ENCODE measurements at places on chromosomes 4 and X.

- DNase-seq, result no peak
Observed at GRCh38 chr4:174592256-174592984, 70.1 kb upstream of the HPGD start.

DNA sequence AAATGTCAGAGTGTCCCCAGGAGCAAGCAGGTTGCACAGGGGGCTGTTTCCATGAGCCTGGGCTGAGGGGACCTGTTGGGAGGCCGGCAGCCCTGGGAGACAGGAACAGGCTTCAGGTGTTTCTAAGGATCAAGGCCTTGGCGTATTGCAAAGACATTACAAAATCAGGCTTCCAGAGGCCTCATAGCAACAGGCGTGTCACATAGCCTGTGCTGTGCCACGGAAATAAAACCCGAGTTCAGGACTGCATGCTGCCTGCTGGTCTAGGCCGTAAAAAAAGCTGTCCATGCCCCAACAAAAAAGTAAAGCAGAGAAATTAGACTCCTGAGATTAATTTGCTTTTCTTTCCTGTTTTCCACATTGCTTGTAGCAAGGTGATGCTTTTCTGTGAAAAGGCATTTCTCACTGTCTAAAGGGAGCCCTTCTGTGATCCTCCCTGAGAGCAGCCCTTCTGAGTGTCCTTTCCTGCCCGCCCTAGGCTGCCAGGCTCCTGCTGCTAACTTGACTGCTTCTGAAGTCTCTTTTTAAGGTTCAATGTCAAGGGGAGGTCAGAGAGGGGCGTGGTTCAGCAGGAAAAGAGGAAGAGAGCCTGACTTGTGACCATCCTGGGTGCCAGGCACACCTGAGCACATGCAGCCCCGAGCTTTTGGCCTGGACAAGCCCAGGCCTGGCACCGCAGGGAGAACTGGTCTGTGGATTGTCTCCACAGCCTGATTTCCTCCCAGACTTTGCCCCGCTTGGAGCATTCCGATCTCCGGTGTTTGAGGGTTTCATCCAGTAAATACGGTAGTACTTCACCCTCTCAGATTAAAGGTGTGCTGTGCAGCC lies 21.3 kb downstream of the SHROOM2 start:
- no peak for DNase-seq

DNA sequence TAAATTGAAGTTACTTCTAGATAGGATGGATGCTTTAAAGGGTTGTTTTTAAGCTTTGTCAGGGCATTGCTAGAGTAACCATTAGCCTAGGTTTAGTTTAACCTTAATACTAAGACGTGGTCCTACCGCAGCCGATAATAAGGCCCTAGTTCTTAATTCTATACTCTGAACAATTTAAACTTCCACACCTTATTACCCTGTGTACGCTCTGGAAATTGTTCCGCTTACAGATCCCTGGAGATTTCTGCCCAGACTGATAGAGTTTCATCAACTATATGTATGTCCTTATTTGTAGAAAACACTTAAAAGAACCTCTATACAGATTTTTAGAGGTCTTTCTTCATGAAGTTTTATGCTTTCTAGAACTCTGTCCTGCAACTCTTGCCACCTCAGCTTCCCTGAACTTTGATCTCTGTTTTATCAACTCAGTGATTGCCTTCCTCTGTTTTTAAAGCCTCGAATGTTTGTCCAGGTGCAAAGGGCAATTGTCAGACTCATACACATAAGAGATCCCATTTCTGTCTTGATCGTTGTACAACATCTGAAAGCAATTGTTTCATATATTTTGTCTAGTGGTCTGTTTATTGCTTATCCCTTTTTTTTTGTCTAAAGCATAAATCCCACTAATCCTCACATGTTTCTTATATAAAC lies 71.1 kb upstream of the VCX start:
- DNase-seq, result no peak

DNA sequence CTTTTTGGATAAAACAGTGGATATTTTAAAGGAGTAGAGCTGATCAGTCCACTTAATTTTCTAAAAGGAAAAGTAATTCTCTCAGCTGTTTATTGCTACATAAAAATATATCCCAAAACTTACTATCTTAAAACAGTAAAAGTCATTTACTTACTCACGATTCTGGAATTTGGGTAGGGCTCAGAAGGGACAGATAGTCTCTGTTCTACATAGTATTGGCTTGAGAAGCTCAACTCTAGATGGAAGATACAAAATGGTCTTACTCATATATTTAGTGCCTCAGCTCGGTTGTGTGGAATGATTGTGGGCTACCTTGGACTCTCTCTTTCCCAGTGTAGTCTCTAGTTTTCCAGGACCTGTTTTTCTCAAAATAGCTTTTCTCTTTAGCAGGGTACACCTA lies 691.5 kb upstream of the POU3F4 start:
- DNase-seq, result no peak

DNA sequence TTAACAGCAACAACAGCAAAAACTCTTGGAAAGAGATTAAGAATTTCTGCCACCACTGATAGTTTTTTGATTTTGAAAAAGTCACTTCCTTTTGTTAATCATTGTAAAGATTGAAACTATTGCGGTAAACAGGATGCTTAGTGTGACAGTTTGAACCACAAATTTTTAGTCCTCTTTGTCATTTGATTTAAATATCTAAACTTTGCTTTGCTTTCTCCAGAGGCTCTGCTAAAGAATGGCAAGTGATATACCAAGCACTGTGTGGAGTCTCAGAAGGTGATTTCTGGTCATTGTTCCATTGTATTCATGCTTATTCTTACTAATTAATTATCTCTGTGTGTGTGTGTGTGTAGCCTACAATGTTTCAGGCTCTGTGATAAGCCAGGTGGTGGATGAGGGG lies 155.6 kb downstream of the BMPR1B start:
- no peak for DNase-seq

DNA sequence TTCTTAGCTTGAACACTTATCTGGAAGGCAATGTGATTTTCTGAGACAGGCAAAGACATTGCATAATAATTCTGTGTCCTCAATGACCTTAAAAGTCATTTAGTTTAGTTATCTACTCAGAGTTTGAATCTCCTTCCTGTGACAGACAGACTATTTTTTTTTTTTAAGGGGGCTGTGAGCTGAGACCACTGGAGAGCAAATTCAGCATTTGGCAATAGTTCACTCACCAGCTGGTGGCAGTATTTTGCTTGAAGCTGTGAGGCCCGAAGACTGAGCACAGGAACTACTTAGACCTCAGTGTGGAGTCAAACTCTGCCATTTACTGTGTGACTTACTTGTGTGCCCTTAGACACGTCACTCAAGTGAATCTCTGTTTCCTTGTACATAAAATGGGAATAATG lies 22.9 kb upstream of the CPE start:
- peak; percentile 71 for DNase-seq

DNA sequence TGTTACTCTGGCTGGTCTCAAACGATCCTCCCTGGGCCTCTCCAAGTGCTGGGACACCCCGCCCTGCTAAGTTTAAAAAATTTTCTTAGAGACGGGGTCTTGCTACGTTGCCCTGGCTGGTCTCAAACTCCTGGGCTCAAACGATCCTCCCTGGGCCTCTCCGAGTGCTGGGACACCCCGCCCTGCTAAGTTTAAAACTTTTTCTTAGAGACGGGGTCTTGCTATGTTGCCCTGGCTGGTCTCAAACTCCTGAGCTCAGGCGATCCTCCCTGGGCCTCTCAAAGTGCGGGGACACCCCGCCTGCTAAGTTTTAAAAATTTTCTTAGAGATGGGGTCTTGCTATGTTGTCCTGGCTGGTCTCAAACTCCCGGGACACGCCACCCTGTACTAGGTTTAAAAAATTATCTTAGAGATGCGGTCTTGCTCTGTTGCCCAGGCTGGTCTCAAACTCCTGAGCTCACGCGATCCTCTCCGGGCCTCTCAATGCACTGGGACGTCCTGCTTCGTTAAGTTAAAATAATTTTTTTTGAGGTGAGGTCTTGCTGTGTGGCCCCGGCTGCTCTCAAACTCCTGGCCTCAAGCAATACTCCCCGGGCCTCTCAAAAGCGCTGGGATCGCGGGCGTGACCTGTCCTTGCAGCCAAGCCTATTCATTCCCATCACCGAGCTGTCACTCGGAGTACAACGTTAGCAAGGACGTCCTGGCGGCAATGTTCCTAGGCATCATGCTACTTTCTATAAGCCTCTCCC lies 1.1 kb downstream of the SLC25A6 start:
- DNase-seq, result no peak

DNA sequence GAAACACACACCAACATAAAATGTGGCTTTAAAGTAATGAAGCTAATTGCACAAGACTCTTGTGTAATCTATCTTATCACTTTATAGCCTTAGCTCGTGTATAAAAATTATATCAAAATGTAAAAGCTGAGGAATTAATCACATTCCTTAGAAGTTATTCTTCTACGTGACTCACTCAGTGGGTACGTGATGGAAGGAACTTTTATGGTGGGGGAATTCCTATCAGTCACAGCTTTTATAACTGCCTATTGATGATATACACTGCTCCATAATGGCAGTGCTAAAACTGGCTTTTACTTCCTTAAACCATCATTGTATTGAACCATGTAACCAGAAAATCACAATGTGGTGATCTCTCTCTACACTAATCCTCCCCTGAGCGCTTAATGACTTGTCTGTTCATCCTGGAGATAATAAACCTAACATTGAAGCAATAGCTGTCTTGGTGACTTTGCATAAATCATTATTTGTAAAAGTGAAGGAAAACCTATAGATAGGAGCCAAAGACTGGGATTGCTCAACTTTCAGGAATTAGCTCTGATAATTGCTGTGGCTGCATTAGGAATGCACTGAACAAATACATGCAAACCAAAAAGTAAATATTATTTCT lies 276.7 kb downstream of the GBA3 start:
- no peak for DNase-seq

- no peak for DNase-seq
Observed at GRCh38 chrX:15913146-15913545, 58.5 kb upstream of the AP1S2 start.

DNA sequence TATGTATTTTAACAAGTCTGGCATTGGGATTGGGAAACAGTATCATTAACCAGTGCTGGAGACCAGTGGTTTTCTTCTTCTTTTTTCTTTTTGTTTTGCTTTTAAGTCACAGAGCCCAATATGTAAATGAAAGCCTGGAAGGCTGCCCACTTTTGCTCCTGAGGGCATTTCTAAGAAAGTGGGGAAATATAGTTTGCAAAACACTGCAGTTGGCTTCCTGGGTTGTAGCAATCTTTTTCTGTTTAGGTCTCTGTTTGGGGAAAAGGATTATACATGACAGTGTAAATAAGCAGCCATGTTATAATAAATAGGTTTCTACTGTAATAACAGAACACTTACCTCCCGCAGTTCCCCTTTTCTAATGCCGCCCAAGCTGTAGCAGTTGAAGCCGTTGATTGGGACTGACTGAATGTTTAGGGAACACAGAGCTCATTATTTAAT lies 105.5 kb downstream of the TMEM164 start:
- peak; percentile 74 for DNase-seq

GRCh38 chr4:89156174-89156914 lies 45.0 kb downstream of the TIGD2 start:
- no peak for DNase-seq

DNA sequence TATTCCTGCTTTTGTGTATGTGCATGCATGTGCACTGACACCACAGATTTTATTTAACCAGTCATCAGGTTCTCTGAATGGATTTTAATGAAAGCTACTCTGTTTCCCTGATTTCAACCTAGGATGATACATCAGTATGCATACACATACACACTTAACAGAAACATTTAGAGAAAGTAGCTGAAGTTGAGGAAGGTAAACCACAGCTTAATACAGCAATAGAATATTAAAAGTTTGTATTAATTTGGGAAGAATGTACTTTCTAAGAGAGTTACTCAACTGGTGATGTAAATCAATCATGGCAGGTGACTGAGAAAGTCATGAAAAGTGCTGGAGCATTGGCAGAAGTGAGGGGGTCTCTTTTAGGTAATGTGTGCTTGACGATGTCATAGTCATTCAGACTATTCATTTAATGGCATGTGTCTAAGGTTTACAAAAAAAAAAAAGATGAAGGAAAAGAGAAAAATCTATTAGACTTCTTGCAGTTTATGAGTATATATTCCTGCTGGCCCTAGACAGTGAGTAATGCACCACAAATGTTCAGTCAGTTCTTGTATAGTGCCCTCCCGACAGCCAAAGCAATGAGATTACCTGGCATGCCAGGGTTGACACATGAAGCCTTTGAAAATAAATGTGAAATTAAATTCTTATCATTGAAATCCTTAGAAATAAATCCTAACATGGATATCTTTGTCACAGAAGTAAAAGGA lies 187.6 kb downstream of the RAPGEF2 start:
- DNase-seq, result no peak

DNA sequence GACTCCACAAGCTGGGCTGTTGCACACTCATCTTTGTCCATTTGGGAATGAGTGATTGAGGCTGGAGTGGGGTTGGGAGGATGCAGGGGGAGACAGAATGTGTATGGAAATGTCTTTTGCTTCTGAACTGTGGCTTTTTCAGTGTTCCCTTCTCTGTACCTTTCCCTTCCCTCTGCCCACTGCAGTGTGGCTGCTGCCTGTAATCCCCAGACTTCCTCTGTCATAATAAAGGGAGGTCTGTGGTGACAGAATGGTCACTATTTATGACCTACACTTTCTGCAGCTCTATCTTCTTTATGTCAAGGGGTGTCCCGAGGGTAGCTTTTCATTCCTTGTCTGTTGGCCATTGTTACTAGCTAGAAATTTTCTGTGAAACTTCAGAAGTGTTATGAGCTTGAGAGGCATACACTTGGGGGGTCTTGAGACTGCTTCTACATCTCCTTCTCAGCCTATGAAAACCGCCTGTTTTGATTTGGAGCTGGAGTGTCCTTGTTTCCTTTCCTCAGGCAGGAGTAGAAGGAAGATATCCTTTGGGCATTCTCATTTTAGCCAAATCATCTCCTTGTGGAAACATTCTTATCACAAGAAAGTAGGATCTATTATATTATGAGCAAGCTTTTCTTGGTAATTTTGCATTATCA lies 63.0 kb downstream of the ANK2 start:
- no peak for DNase-seq

- no peak for DNase-seq
Observed at GRCh38 chr4:15495621-15496020, 25.9 kb downstream of the CC2D2A start.

DNA sequence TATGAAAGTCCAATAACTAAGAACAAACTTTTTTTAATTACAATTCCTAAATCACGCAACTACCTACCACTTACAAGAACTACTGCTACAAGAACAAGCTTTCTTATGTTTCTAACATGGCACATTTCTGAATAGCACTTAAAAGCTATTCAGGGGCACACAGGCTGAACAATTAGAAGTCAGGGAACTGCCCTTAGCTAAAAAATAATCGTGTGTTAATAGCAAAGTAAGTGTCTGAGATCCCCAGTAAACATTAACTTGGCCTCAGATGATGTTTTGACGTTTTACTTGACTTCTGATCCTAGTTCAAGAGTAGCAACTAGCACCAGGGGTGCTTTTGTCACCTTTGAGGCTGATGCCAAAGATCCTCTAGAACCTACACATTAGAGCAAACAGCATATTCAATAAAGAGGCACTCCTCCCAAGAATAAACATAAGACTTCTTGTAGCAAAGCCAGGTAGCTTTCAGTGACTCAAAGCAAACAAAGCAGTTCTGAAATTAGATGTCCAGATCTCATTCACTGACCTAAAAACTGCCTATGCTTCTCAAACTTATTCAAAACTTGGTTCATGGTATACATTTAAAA lies 16.2 kb downstream of the SPOCK3 start:
- DNase-seq, result no peak

GRCh38 chrX:110509755-110510532 lies 151.3 kb downstream of the RTL9 start:
- no peak for DNase-seq
